Activated CD4-positive, alpha-beta T cell treated with anti-CD3 and anti-CD28 coated beads, Interleukin-2, amount 10 ng/mL, durations not matched to agents 24 days and 14 days (primary cell): ENCODE measurements at places on chromosomes 3 and 15. TPM values are rescaled to one million over a fixed set of nuclear protein-coding genes. Genes with fewer than 3 reads are reported as not detected.
A peak's percentile ranks its signal among the peaks of the same experiment; 100 is the strongest.

REC114 gene
- total RNA-seq, result not detected in 2 replicates

CASR gene
- total RNA-seq, result not detected in 2 replicates

GOLIM4 gene
- 8.5 and 8.6 TPM in 2 replicates for total RNA-seq

ANAPC13 gene
- 29.7 and 30.0 TPM in 2 replicates for total RNA-seq

CACNA2D3 gene
- not detected in 2 replicates for total RNA-seq

LNP1 gene
- 2.1 and 2.6 TPM in 2 replicates for total RNA-seq

ACKR4 gene
- total RNA-seq, result 0.26 and 0.58 TPM in 2 replicates

GABRB3 gene
- not detected in 2 replicates for total RNA-seq

HDC gene
- total RNA-seq, result 2.7 and 3.1 TPM in 2 replicates

PDE12 gene
- total RNA-seq, result 34.4 TPM in 2 replicates

HES1 gene
- 0.64 and 1.2 TPM in 2 replicates for total RNA-seq

GRCh38 chr15:40242213-40242599, 3.3 kb downstream of the PAK6 start:
- DNase-seq, result no peak

- DNase-seq, result peak; percentile 79
Observed at GRCh38 chr15:89575656-89576416, 567 bp downstream of the TICRR start.

DNA sequence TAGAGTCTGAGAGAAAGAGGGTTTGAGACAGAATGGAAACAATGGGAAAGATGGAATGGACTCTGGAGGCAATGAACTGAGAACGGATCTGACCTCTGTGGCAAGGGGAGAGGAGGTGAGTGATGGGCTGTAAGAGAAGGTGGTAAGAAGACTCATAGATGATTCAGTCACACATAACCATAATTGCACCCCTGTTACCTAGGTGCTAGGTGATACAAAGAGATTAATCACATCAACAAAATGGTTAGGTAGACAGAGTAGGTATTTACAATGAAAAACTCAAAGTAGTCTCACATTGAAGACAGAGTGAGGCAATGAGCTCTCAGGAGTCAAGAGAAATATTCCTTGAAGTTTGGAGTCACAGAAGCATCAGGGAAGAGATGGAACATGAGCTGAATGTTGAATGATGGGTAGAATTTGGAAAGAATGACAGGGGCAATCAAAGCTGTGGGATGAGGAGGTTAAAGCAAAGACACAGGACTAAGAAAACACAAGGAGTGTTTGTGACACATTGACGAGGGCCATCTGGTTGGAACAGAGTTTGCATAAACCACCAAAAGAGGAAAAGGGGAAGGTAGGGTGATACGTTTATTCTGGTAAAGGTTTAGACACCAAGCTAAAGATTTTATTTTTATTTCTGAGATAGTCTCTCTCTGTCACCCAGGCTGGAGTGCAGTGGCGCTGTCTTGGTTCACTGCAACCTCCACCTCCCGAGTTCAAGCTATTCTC, 32.7 kb downstream of the MME start:
- no peak for DNase-seq

DNA sequence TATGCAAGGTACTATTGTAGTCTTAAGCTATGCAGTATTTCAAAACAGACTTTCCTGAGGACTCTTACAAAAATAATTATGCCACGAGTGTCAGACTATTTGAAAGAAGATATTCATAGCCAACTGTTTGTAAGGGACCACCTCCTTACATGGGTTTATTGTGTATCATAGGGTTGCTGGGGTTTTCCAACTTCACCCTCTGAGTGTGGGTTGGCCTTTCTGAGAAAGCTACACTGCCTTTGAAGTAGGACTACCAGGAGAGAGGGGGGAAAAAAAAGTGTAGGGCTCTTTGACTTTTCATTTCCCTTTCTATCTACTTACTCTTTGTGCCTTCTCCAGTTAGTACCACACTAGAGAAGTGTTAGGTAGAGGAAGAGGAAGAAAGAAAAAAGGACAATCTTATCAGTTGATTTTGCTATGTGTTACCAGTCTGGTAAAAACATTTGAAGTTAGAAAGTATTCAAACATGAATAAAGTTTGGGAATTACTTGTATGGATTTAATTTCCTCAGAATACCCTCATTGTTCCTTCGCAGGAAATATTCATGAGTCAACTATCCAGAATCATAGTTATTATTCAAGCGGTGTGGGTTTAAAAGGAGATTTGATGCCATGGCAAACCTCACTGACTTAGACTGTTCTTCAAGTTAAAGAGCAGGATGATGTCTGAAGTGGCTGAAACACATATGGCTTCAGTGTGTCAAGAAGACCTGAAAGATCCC, 329.3 kb upstream of the THBS1 start:
- DNase-seq, result peak; percentile 67

DNA sequence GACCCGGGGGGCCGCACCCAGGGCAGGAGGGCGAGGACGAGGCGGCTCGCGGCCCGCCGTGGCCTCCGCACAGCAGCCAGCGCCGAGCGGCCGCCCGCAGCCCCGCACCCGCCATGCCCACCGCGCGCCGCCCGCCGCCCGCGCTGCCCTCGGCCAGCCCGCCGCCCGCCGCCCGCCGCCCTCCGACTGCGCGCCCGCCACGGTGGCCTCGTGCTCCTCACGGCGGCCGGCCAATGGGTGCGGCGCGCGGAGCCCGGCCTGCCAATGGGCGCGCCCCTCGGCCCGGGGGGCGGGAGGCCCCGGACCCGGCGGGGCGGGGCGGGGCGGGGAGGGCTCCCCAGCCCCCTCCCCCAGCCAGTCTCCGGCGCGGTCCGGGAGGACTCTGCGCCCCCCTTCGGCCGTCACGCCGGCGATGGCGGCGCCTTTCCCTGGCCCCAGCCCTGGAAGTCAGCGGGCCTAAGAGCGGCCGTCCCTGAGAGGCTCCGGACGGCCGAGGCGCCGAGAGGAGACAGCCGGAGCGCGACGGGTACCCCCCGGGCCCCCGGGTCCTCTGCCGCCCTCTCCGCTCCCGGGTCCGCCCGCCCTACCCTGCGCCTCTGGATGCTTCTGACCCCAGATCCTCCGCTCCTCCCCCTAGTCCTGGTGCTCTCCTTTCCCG, at the start of gene NT5DC2:
Gene NT5DC2 (minus strand): TSS at position 235 of the 658 bp plus-strand sequence. CDS start 120 bp downstream, at position 115.
- DNase-seq, result peak; percentile 92

DNA sequence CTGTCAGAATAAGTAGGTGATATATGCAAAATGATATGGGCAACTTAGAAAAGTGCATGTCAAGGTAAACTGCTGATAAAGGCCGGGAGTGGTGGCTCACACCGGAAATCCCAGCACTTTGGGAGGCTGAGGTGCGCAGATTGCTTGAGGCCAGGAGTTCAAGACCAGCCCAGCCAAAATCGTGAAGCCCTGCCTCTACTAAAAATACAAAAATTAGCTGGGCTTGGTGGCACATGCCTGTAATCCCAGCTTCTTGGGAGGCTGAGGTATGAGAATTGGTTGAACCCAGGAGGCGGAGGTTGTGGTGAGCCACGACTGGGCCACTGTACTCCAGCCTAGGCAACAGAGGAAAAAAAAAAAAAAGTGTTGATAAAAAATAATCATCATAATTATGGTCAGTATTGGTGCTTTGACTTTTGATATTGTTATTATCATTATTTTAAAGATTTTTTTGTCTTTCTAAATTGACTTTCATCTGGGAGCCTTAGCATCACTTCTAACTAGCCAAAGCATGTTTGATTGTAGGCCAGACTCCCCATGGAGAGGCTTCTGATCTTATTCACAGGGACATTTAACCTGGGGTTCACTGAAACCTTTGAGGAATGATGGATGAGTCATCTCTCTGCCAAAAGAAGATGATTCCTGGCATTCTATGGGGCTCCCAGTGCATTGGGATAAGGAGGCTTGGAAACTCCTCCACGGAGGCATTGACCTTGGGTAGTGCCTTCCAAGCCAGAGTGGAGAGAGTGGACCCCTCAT, 5.6 kb downstream of the ZBTB38 start:
- DNase-seq, result no peak

DNA sequence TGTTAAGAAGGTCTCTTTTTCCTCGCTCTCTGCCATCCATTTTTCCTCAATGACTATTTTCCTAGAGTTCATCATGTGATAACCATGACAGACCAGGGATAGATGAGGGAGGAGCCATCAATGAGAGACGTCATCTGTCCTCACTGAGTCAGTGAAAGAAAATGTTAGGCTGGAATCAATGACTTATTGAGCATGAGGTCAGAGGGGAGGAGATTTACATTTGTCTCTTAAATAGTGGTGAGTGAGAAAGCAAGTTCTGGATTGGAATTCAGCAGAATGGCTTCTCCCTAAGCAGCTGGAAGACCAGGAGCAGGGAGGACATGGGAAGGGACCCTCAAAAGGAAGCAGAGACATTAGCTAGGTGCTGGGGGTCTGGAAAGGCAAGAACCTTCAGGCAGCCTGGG, 28.2 kb upstream of the USP3 start:
- no peak for DNase-seq

DNA sequence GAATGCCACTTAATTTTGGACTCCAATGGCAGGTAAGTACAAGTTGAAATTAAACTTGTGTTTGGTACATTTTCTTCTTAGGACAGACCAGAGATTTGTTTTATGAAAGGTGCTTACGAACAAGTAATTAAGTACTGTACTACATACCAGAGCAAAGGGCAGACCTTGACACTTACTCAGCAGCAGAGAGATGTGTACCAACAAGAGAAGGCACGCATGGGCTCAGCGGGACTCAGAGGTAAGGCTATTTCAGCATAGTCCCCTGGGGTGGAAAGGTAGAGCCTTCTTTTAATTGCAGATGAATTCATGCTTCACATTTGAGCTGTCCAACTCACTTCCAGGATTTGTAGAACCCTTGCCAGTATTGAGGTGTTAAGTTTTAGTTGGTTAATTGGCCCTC, 51.4 kb downstream of the ASTE1 start:
- DNase-seq, result no peak

DNA sequence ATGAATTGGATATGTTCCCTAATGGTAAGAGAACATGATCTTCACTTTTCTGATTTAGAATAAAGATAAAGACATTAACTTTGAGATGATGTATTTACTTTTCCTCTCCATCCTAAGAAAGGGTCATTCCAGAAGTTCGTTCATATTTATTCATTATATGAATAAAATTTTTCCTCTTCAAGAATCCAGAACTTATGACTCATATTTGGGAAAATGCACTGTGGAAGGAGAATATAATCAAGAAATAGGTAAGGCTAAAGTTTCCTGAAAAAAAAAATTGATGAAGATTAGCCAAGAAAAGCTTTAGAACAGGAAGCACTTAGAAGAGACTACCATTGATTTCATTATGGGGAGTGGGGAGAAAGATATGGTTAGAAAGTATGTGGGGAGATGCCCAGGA, 36.5 kb upstream of the CBLB start:
- DNase-seq, result no peak

- DNase-seq, result no peak
Observed at GRCh38 chr15:75673426-75674235, 25.9 kb downstream of the SNX33 start.

- DNase-seq, result peak; percentile 92
Observed at GRCh38 chr15:84734794-84735479, 13.5 kb upstream of the ZNF592 start.

- DNase-seq, result no peak
Observed at GRCh38 chr3:65988411-65989180, 50.1 kb downstream of the MAGI1 start.

DNA sequence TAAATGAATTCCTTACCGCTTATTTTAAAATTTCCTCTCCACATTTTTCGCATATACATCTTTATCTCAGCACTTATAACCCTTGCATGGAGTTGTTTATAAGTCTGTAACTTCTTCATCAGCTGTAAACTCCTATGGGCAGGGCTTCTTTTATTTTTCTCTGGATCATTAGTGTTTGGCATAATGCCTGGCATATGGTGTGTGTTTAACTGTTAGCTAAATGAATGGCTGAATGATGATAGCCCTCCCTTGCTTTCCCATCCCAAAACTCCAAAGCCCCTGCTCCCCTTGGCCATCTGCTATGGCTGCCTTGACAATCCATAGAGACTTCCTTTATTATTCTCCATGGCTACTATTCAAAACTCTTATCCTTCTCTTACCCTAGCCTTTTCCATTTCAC, 48.1 kb upstream of the SEMA6D start:
- no peak for DNase-seq

DNA sequence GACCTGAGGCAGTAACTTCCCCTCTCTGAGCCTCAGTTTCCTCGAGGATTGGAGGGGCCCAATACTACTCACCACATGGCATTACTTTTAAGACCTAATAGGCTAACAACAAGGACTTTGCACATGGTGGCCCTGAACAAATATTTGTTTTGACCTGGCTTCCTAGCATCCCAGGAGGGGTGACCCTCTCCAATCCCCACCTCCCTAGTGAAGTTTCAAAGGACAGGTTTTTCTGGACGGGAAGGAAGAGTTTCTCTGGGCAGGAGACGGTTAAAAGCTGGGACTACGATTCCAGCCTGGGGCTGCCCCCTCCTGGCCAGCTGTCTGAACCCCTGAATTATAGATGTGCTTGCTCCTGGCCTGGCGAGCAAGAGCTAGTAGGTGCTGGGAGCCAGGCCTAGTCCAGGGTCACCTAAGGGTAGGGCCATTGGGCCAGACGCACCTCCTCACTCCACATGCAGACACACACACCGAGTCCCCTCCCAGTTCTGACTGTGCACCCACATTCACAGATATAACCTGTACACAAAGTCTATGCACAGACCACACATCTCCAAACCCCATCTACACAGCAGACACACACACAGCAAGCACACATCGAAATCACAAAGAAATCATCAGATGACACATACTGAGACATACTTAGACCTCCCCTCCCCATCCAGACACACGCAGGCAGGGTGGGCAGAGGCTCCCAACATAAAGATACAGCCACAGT, 2.7 kb upstream of the ISL2 start:
- DNase-seq, result no peak

DNA sequence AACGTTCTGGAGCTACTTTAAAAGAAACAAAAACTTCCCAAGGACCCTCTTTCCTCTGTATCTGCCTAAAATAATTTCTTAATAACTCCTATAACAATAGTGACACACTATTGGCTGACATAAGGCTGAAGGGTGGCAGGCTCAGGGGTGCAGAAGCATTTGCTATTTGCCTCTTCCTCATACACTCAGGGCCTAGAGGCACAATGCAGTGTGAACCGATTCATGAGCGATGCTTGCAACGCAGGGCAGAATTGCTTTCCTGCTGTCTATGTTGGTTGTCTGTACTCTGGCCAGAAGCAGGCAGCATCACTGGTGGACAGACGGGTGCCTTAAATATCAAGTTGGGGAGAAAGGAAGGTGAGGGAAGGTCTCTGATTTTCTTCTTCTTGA, 157.4 kb downstream of the AGBL1 start:
- DNase-seq, result no peak

- DNase-seq, result no peak
Observed at GRCh38 chr15:47688573-47689086, 28.7 kb upstream of the SEMA6D start.

- DNase-seq, result no peak
Observed at GRCh38 chr15:81339851-81340250, 15.9 kb upstream of the STARD5 start.

DNA sequence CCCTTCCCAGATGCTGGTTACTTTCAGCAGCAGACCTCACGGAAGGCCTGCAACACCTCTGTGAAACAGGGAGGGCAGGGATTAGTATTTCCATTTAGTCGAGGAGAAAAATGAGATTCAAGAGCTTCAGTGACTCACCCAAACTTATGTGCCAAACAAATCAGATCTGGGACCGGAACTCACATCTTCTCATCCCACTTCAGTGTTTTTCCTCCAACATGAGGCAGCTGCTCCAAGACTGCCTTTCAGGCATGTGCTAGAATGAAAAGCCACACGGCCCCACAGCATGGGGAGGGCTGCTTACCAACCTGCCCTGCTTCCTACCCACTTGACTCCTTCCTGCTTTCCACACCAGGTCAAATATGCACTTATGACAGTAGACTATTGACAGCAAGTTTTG, 129.4 kb upstream of the SLC24A5 start:
- no peak for DNase-seq

- no peak for DNase-seq
Observed at GRCh38 chr3:21226086-21226485, 524.9 kb downstream of the ZNF385D start.

- DNase-seq, result peak; percentile 82
Observed at GRCh38 chr3:12662593-12663400, 1.1 kb downstream of the RAF1 start.
